ENCODE measurements at places on chromosomes 7 and 10.

DNA sequence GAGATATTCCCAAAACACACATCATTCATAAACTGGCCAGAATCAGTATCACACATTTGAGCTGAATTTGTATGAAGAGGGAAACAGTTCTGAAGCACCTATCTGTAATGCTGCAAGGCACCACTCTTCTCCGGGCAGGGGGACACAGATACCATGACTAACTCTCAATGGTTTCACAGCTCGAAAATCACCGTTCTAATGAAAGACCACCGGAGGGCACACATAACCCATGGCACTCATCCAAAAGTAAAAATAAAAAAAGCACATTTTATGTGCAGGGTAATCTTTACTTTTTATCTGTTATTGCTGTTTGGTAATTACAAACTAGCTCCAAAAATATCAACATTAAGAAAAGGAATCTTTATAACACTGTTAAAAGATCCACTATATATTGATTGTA lies 137.5 kb downstream of the PARD3 start:
- no peak for DNase-seq

GRCh38 chr10:107280293-107280692 lies 115.8 kb upstream of the SORCS1 start:
- no peak for DNase-seq

DNA sequence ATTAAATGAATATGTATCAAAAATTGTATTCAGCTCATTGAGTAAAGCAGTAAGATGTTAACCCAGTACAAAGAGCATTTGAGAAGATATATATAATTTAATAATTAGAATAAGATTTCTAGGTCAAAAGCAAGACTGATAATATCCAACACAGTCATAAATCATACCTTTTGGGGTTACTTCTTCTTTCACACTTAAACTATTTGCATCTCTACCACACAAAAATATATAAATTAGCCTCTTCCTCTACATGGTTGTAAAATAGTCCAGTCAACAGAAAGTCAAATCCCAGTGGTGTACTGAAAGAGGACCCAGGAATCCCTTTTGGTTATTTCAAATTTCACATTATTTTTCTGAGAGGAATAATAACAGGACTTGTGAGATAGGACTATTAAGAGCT lies 204.6 kb upstream of the INHBA start:
- no peak for DNase-seq

DNA sequence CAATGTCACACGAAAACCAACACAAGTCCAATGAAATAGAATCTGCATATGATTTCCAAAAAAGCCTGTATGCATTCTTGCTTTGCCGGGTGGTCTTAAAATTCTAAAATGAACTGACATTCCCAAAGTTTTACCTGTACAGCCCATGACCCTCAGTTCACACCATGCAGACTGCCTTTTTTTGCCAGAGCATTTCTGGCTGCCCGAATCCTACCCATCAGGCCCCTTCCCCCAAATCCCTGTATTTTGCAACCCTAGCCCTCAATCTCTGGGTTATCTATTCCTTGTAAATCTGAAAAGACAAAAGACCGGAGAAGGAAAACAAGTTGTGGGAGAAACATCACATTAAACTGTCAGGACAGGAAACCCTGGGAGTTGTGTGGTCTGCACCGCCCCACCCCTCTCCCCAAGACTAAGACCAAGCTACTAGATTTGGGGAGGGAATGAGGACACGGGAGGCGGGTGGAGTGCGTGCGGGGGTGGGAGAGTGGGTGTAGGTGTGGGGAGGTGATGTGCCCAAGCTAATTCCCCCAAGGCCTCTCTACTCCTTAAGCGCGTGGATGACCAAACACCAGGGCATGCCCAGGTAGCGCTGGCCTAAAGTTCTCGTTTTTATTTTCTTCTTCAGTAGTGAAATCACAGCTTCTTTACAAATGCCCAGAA lies 1.4 kb downstream of the JCAD start:
- no peak for DNase-seq

- DNase-seq, result no peak
Measured at GRCh38 chr7:356087-356486, 66.1 kb downstream of the FOXL3 start.

DNA sequence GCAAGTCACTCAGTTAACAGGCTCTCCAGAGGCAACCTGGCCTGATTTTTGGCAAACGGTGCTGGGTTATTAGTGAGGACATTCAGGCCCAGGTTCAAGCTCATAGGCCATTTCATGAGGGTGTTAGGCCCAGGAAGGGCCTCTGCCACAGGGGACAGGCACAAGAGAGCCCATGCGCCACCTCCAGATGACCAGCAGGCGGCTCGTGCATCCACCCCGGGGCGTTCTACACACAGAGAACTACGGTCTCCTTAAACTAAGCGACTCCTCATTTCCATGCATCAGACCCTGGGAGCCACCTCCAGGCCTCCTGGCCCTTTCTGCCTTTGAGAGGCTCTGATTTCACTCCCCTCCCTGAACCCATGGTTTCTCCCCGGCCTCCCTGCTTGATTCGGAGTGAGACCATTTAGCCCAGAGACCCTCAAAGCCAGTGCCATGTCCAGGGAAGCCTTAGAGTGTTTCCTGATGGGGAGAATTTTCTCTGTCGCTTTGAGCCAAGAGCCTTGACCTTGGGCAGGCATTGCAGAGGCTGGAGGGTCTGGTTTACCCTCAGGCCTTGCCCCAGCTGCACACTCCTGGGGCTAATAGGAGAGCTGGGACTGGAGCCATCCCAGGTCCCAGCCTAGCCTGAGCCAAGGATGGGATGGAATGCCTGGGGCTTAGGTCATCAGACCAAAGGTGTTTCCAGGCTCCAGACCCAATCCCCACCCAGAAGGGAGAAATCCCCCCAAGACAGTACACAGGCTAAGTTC lies 188.0 kb downstream of the GRID1 start:
- no peak for DNase-seq

DNA sequence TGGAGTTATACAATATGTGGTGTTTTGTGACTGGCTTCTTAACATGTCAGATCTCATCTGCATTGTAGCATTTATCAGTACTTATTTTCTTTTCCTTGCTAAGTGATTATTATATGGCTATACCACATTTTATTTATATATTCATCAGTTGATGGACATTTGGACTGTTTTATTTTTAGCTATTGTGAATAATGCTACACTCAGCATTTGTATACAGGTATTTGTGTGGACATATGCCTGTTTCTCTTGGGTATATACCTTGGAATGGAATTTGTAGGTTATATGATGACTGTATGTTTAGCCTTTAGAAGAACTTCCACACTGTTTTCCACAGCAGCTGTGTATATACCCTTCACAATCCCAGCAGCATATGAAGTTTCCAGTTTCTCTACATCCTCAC lies 86.5 kb downstream of the GSDME start:
- no peak for DNase-seq

- no peak for DNase-seq
Measured at GRCh38 chr7:125193263-125193662, 263.6 kb upstream of the POT1 start.

GRCh38 chr7:95101422-95101821 lies 194.0 kb downstream of the PPP1R9A start:
- DNase-seq, result no peak

GRCh38 chr7:129375141-129375938 lies 58.9 kb upstream of the STRIP2 start:
- DNase-seq, result no peak

- DNase-seq, result no peak
Measured at GRCh38 chr10:124705381-124705740, 38.8 kb downstream of the FAM53B start.

DNA sequence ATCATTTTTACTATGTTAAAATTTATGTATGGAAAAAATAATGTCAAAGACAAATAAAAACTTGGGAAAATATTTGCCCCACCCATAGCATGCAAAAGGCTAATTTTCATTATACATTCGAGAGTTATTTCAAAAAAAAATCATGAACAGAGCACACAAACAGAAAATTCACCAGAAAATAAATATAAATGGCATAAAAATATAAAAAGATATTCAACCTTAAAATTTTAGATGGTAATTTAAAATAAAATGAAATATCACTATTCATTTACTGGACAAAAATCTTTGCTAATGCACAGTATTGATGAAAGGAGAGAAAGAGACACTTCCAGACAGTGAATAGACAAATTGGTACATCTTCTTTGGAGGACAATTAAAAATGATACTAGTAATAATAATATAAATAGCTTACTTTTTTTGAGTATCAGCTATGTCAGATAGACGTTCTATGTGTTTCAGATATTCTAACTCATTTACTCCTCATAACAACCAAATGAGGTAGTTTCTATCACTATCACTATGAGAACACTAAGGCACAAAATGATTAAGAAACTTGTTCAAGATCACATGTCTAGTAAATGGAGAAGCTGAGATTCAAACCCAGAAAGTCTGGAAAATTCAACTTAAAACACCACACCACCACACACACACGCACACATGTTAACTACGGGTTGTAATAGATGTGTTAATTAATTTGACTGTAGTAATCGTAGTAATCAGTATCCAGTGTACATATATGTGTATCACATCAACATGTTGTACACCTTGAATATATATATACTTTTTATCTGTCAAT lies 63.0 kb downstream of the CCDC71L start:
- DNase-seq, result no peak

- no peak for DNase-seq
Measured at GRCh38 chr7:77199013-77199966, at the start of gene FGL2. Gene FGL2, minus strand, starts transcription at chr7:77199819. Its CDS starts 26 bp downstream, at chr7:77199793.

DNA sequence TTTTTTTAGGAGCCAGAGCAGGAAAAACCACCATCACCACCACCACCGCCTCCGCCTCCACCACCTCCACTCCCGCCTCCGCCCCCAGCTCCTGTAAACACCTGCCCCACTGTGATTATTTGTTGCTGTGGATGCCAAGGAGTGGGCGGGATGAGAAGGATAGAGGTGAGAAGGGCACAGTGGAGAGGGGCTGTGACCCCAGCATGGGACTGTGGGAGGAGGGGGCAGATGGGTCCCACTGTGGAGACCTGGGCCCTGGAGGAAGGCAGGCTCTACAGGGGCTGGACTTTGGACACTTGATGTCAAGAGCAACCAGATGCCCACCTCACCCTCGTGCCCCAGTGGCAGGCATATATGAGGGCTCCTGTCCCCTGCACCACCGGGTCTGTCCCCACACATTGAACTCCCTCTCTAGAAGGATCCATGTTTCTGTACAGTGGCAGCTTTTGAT lies 24.7 kb downstream of the ANTXRL start:
- DNase-seq, result no peak

DNA sequence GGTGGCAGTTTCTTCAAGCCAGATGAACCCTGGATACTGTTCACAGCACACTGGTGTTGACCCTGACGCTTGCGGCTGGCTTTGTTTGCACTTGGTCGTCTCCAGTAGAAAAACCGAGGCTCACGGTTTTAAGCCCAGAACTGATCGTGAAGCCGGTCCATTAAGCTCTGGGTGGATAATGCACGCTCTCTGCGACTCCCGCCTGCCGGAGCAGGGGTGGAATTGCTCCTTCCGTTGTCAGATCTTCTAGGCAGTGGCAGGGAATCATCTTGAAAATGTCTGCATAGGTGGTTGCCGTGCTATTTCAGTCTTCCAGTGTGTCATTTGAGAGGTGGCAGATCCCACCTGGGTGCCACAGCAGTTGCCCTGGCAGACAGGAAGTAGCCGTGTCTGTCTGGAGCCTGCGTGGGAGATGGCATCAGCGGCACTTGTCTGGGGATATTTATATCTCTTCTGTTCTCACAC lies 35.9 kb upstream of the AP5Z1 start:
- no peak for DNase-seq

DNA sequence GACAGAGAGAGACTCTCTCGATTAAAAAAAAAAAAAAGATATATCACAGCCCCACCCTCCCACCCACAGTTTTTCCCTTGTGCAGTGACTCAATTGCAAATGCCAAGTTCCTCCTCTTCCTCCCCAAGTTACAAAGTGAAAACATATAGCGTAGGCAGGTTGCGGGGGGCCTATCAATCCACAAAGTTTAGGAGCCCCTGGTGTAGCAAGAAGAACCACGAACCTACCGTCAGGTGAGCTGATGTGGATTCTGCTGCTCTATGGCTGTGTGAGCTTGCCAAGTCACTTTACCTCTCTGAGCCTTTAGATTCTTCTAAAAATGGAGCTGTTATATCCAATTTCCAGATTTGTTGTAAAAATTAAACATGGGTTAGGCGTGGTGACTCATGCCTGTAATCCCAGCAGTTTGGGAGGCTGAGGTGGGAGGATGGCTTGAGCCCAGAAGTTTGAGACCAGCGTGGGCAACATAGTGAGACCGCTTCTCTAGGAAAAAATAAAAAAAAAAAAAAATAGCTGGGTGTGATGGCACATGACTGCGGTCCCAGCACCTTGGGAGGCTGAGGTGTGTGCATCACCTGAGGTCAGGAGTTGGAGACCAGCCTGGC lies 8.2 kb upstream of the RHBDD2 start:
- no peak for DNase-seq

DNA sequence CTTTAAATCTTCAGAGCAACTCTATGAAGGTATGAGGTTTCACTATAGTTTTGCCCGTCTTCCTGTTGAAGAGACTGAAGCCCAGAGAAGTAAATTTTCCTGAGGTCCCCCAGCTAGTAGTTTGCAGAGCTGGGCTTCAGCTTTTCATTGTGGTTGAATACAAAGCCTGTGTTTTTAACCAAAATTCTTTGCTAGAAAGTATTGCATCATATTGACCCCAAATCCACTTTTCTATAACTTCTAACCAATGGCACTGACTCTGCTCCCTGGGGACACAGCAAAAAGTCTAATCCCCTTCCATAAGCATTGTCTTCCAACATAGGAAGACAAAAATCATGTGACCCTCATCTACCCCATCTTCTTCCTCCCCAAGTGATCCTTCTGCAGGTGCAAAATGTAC lies 93.0 kb downstream of the KCNMA1 start:
- no peak for DNase-seq

- no peak for DNase-seq
Measured at GRCh38 chr7:26413007-26413691, 121.5 kb downstream of the SNX10 start.

GRCh38 chr7:51045319-51046102 lies 262.8 kb upstream of the GRB10 start:
- DNase-seq, result no peak

- no peak for DNase-seq
Measured at GRCh38 chr7:141558544-141559183, 7.5 kb downstream of the AGK start.

- DNase-seq, result no peak
Measured at GRCh38 chr10:76175533-76176165, 744.2 kb downstream of the LRMDA start.

DNA sequence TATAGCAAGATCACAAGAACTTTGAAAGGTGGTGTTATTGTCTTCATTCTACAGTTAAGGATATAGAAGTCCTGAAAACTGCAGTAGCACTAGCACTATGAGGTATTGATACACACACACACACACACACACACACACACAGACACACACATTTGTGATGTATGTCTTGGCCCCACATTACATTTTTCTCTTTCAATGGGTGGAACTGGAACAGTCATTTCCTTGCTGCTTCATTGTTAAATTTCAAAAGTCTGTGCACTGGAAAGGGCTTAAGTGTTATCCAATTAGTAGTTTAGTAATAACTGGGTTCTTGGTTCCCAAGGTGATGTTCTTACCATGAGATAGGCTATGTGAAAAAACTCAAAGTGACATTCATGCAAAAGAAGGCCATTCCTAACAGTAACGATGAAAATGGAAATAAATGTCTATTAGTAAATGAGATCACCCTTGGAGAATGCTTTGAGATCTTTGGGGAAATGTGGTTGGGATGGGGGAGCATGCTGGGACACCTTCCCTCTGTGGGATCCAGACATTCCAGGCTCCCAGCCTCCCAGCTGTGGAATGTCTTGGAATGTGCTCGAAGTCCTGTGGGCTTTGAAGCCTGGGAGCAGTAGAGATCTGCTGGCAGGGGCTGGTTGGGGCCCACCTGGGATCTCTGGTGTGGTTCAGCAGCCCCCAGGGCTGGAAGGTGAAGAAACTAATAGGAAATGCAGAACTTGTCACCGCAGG lies 37.4 kb upstream of the CALD1 start:
- no peak for DNase-seq

- no peak for DNase-seq
Measured at GRCh38 chr7:5309146-5309545, 26.4 kb downstream of the SLC29A4 start.

Data from stimulated activated CD8-positive, alpha-beta memory T cell treated with anti-CD3 and anti-CD28 coated beads, Interleukin-15, amount 100 ng/mL, for 1 hour (primary cell).